ENCODE measurements at places on chromosomes 13 and 19. TPM values are rescaled to one million over a fixed set of nuclear protein-coding genes. Genes with fewer than 3 reads are reported as not detected.

Gene P2RY11
- total RNA-seq: 0.87 TPM

GRCh38 chr19:33705860-33706259, 84.1 kb downstream of the CHST8 start:
- no peak for DNase-seq

GRCh38 chr13:54347531-54347930, 1318.9 kb downstream of the OLFM4 start:
- no peak for DNase-seq

GRCh38 chr19:11345122-11345803, 805 bp downstream of the TMEM205 start:
- peak; percentile 31 for DNase-seq

Gene OSCAR
- 1.8 TPM for total RNA-seq

Gene FAM216B
- not detected for total RNA-seq

DNA sequence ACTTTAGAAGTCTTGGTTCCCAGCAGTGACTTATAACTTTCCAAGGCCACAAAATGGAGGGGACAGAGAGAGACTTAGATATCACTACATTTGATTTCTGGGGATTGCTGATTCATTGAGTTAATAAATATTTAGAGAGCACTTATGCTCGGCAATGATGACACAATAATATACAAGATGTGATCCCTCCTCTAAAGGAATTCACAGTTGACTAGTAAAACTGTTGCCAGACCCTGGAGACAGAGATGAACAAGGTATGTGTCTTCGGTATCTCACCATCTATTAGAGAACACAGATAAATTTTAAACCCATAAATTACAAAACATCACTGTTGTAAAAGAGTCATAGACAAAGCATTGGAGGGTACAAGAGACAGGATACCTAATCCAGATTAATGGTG, 437.5 kb downstream of the FOXO1 start:
- DNase-seq: no peak

DNA sequence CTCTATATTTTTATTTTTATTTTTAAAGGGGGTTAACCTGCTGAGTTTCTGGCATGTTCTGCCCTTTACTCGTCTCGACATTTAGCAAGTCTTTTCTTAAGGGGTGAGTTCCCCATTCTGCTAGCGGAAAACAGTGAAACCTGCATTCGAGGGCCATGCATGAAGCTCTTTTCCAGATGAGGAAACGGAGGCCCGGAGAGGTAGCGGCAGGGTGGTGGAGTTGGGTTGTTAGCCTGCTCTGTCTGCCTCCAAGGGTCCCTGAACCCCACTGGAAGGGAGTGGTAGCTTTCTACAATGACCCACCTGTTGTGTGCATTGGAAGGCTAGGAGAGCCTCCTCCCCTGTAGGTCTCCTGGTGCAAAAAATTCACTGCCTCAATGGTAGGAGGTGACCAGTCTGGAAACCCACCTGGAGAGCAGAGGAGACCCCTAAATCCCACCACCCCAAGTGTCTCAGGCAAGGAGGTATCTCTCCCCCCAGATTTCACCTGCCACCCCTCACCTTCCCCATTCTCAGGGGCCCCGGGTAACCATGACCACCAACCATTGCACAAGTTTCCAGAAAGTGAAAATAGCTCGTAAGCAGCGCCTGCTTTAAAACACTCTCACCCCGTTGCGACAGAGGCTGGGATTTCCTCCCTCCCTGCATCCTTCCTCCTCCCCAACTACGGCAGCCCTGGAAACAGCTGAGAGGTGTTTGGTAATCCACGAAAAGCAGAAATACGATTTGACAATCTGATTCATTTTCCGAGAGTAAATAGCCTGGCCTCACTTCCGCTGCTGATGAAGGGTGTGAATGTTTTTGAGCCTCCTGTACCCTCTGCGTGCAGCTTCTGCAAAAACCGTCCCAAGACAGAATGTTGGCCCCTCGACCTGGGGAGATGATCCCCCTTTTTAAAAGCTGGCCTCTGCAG, 3.5 kb downstream of the KLF2 start:
- peak; percentile 47 for DNase-seq

DNA sequence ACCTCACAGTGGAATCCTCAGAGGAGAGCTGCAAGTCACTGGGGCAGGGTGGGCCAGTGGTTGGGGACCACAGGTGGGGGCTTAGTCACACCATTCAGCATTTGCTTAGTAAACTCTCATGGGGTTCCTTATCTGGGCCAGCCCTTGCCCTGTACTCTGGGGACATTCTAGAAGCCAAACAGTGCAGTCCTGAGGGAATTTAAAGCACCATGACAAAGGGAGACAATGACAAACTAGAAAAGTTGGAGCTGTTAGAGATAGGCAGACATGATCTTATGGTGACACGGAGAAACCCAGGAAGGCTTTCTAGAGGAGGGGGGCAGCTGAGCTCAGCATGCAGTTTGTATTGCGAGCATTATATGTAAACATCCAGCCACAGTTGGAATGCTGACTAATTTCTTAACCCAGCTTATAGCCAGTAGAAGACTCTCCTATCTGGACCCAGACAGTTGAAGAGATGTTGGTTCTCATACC, 87.6 kb downstream of the ZNF429 start:
- no peak for DNase-seq

DNA sequence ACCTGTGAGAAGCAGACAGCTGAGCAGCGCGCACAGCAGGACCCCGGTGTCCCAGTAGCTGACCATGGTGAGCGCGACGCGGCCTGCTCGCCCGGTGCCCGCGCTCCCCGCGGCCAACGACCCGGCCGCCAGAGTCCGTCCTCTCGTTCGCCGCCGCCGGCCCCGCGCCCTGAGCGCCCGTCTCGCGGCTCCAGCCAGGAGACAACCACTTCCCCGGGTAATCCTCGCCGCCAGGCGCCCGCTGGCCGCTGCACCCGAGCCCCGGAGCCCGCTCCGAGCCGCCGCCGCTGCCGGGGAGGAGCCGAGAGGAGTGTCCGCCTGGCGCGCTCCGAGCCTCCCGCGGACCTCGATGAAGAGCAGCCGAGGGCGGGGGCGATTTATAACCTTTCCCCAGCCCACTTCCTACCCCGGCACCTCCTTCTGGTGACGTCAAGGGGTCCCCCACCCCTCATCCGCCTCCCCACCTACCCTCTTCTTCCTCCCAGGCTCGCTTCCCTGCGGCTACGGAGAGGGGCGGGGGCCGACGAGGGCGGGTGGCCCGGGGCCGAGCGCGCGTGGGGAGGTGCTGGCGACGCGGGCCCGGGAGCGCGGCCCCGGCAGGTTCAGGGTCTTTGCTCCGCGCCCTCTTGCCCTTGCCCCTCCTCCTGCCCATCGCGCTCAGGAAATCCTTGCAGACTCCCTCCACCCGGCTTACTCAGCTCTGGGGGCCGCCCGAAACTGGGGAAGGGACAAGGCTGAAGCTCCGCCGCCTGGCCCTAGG, at the start of gene FLT1:
Gene FLT1, minus strand, starts transcription at position 351 of the 760 bp plus-strand sequence. Its CDS starts 285 bp downstream, at position 66.
- DNase-seq: peak; percentile 92

DNA sequence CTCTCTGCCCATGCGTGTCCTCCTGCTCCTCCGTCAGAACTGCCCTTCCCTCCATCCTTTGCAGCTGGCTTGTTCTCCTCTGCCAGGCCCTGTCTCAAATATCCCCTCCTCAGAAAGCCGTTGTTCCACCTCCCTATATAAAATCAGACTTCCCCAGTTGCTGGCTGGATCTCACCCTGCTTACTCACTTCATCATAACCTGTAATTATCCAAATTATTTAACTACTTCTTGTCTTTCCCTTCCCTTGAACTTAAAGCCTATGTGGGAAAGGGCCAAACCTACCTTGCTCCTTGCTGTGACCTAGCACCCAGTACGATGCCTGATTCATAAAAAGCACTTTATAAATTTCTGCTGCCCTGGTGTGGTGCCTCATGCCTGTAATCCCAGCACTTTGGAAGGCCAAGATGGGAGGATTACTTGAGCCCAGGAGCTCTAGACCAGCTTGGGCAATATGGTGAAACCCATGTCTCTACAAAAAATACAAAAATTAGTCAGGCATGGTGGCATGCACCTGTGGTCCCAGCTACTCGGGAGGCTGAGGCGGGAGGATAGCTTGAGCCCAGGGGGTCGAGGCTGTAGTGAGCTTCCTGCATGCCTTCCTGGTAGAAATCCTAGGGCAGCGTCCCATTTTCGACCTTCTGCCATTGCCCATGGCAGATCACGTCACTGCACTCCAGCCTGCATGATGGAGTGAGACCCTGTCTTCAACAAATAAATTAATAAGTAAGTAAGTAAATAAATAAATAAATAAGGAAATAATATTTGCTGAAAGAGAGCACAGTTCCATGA, 39.5 kb upstream of the ZNF536 start:
- DNase-seq: no peak

- DNase-seq: peak; percentile 87
These were observed 2.5 kb downstream of the PRTN3 start for GRCh38 chr19:843180-843835.

DNA sequence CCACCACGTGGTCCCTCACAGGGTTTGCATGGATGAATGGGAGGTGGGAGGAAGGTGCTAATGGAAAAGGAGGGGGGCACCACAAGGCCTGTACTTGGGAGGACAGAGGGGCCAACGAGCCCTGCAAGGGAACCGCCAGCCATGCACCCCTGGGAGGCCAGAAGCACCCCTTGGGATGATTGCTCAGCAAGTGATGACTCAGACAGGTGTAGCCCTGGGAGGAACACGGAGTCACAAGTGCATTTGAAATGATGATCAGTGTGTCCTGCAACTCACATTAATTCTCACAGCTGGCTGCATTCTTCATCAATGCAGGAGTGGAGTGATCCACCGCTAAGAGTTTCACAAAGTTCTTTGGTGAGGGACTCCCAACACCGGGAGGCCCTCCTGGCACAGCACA, 82.8 kb upstream of the ZNF254 start:
- DNase-seq: no peak

Gene LSR
- 134 TPM for total RNA-seq

Gene ZNF253
- total RNA-seq: not detected

GRCh38 chr19:18789883-18790565, 1.1 kb downstream of the COMP start:
- DNase-seq: peak; percentile 97

- DNase-seq: peak; percentile 21
These were observed 1147.9 kb downstream of the UQCRFS1 start for GRCh38 chr19:28065026-28065425.

DNA sequence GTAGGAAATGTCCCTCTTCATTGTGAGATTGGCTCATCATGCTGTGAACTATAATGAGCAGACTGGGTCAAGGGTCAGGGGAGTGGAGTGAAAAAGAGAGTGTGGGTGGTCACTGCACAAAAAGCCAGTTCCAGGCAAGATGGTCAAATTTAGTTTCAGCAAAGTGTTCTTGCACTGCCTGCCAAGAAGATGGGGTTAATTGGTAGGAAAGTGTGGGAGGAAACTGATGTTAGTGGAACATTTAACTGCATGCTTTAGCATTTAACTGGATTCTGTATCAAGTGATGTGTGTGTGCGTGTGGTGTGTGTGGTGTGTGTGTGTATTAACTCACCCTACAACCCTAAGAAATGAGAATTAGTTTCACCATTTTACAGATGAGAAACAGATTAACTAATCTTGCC, 131.6 kb downstream of the COG6 start:
- no peak for DNase-seq

DNA sequence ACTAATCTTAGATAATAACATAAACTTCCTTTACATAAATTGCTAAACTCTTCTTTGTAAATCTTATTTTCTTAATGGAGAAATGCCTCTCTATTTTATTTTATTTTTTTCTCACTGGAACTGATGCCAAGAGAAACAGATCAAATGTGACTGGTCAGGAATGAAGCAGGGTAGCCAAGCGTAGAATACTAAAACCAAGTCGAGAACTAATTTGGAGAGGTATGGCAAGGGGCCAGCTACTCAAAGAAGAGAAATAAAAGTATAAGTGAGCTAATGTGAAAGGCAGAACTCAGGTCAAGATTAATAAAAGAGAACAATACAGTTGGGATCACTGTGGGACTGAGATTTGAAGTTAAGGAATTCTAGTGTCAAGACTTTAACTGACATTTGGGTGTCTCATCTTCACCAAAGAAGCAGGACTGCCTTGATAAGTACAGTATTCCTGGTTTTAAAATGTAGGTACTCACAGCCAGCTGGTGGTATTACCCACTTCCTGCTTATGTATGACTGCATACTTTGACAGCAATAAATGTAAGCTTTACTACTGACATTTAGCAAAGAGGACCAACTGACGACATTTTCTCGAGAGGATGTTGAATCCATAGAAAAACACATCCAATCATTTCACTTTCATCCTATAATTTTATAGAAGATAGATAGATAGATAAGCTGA, 1192.2 kb downstream of the EFNB2 start:
- no peak for DNase-seq

DNA sequence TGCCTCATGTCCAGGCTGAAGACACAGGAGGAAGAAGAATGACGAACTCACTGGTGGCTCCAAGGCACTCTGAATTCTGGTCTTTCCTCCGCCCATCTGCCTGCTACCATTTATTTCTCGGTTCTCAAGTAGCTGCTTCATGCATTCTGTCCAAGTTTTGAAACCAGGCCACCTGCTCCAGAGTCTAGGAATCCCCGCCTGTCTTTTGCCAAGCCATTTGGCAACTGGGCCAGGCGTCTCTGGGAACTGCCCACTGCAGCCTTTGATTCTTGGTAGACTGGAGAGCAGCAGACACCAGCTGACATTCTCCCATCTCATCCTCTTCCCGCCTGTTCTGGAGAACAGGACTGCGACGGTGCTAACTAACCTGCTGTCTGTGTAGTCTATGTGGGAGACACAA, 10.8 kb downstream of the SLC35E1 start:
- no peak for DNase-seq

Gene ZNF728
- not detected for total RNA-seq

Gene GRK1
- total RNA-seq: 0.14 TPM

GRCh38 chr19:53511933-53512374, 26.0 kb upstream of the ZNF331 start:
- DNase-seq: peak; percentile 92

DNA sequence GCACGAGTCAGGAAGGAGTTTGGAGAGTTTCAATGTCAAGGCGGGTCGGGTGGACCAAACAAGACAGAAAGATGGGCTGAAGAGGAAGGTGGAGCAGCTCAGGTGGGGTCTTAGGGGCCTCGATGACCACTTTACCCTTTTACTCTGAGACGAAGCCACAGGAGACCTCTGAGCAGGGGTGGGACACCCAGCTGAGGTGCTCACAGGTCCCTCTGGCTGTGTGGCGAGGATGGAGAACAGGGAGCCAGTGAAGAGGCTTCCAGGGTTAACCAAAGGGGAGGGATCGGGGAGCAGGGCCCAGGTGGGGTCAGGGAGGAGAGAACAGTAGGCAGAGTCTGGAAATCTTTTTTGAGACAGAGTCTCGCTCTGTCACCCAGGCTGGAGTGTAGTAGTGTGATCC, 2.0 kb upstream of the CCER2 start:
- DNase-seq: peak; percentile 32

All from H7 (cell line).